Colonic mucosa (tissue), 4 donors: ENCODE measurements at places on chromosomes 5 and 9. TPM values are rescaled to one million over a fixed set of nuclear protein-coding genes. Genes with fewer than 3 reads are reported as not detected.

DNA sequence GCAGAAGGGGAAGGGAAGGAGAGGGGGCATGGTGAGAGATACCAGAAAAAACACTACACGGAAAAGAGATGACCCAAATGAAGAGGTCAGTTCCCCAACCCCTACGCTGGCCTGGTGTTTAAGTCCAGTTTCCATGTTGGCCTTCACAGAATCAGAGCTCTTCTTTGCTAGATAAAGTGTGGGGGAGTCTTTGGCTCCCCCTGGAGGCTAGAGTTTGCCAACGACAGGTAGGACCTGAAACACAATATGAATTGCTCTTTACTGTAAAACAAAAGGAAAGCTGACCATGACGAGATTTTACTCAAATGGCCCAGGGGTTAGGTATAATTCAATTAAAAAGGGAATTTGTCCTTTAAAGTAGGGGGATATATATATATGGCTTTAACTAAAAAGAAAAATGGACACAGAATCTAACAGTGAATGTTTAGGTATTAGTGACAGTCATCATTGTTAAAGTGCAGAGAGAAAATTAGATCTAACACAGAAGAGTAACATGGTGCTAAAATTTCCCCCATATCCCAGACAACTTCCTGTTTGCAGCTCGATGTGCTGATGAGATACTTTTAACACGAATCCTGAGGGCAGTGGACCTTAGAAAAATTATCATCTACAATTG is 92.0 kb downstream of the SV2C start:
- DNase-seq: peak; percentile 71

DNA sequence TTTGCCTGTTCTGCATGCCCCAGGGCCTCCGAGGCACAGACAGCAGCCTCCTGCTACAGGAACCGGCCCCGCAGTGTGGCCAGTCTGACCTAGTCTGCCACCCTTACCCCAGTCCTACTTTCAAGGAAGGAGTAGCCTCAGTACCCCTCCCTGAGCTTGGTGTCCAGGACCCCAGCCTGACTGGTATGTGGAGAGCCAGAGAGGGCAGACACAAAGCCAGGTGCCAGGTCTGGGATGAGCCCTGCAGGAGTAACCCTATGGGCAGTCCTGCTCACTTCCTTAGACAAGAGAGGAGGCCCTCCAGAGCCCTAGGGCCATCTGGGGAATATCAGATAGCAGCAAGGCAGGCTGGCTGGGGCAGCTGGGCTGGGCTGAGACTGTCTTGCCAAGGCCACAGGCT is 67.8 kb downstream of the NRG2 start:
- no peak for DNase-seq

DNA sequence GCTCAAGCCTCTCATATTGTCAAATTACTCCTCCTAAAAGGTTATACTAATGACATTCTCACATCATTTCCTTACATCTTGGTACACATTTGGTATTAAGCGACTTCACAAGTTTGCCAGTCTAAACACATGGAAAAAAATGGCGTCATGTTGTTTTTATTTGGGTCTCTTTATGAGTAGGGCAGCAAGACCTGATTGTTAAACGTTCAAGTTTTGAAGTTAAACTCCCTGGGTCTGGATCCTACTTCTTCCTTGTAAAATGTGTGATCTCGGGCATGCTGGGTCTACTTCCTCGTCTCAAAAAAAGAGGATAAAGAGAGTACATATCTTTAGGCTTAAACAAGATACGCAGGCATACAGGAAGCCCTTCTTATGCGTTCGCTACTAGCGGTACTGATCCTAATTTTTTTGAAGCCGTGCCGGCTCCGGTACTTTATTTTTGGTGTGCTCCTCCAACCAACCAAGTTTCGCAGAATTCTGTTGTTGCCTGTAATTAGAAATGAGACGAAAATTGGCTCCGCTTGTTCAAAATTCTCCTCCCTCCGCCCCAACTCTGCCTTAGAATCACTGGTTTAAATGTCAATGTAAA is 596 bp upstream of the CDC37L1 start:
- DNase-seq: no peak

The CCIN gene
- total RNA-seq: not detected

DNA sequence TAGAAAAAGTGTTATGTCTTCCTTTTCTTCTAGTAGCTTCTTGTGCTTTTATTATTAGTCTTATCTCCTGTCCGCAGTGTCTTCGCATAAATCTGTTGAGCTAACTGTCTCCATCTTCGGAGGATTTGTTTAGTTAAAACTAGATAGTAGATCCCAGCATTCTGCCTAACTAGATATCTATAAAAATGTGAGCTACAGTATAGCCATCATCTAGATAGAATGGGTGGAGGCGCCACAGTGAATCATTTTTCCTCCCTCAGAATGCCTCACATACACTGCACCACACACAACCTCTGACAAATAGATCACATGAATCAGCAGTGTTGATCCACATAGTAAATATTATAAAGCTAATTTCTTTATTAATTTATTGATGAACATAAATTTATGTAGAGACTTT is 220.3 kb upstream of the GAS1 start:
- no peak for DNase-seq

The ASS1 gene
- 380 TPM for total RNA-seq

The ARHGEF28 gene
- total RNA-seq: 8.0 TPM

DNA sequence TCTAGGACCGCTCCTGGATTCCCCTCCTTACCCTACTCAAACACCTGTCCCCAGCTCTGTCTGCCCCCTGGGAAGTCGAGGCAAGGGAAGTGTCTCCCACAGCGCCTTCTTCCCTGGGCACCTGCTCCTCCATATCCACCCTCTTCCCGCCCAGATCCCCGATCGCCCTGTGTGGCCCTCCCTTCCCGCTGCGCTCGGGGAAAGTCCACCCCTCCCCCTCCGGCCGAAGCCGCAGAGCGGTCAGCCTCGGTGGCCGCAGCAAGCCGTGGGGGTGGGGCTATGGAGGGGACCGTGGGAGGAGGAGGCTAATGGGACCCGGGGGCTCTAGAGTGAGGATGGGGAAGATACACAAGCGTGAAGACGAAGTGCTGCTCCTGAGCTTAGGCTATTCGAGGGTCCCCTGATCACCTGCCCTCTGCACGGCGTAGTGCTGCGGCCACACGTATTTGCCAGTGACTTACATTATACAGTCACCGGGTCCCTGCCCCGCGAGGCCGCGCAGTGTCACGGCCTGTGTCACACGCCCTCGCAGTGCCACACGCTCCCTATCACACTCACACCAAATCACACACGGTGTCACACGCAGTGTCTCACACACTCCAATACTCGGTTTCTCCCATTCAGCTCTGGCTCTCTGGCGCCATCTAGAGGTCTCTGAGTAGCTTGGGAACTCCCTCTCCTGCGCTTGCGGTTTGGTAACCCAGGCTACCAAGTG is 658 bp upstream of the PCDH1 start:
- DNase-seq: peak; percentile 98

DNA sequence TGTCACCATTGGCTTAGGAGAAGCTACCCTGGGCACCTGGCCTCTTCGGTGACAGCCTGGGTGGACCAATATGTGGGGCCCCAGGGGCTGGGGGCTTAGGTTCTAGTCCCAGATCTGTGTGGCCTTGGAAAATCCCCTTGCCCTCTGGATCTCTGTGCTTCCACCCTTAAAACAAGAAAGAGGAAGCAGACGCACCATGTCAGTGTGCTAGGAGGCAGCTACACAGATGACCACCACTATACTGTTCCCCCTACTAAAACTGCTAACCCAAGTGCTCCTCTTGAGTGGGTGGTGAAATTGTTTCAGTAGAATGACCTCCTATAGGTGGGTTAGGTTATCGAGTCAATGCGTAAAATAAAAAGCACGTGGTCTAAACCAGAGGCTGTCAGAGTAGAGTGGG is 31.0 kb downstream of the AFAP1L1 start:
- DNase-seq: no peak

The OTP gene
- not detected for total RNA-seq

- no peak for DNase-seq
Measured at GRCh38 chr5:111848476-111848875, 91.5 kb upstream of the NREP start.

DNA sequence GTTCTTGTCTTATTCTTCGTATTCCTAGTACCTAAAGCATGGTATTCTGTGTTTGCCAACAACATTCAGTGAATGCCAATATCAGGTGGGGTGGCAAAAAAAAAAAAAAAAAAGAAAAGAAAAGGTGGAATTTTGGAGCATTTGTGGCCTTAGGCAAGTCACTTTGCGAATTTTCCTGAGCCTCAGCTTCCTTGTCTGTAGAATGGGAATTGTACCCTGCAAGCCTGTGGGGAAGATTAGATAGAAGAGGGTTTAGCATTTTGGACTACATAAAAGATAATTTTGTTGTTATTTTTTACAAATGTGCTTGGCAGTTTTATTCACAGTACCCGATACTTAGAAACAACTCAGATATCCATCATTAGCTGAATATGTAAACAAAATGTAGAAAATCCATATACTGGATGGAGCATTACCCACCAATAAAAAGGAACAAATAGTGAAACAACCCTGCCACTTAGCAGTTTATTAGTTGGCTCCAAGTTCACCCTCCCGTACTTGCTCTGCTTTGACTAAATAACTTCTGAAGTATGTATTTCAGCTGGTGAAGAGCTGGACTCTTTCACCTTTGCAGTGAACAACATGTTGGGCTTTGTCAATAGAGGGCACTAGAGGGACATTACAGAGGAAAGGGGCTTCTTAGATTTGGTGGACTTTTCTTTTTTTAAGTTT is 13.6 kb downstream of the UBE2D2 start:
- no peak for DNase-seq

GRCh38 chr5:11547730-11548129 is 356.5 kb downstream of the CTNND2 start:
- no peak for DNase-seq

DNA sequence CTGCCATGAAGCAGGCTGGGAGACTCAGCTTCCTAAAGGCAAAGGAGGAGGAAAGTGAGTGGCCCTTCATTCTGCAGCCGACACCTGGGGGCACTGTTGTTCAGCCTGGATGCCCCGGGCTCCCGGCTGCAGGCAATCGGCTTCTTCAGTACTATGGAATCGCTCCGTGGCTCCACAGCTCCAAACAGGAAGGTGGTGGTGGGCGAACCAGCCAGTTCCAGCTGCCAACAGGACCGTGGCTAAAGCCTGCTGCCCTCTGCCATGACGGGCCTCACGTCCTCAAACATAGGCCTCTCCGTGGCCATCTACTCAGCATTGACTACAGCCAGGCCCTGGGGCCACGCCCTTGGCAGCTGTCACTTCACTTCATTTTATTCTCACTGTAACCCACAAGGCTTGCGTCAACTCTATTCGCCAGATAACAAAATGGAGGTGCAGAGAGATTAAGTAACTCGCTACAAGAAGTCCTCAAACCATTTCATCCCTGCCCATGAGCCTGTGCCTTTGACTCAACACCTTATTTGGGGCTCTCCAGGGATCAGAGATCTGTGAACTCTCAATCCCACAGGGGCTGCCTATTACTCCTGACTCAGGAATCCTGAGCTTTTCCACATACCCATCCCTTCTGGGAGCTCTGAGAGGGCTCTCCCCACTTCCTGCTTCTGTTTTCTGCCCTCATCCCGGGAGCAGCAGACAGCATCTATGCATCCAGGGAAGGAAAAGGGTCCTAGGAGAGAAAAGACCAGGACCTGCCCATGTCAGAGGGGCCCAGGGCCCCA is 38.0 kb downstream of the PAX5 start:
- peak; percentile 50 for DNase-seq

GRCh38 chr9:102106439-102106838 is 368.0 kb upstream of the GRIN3A start:
- no peak for DNase-seq

DNA sequence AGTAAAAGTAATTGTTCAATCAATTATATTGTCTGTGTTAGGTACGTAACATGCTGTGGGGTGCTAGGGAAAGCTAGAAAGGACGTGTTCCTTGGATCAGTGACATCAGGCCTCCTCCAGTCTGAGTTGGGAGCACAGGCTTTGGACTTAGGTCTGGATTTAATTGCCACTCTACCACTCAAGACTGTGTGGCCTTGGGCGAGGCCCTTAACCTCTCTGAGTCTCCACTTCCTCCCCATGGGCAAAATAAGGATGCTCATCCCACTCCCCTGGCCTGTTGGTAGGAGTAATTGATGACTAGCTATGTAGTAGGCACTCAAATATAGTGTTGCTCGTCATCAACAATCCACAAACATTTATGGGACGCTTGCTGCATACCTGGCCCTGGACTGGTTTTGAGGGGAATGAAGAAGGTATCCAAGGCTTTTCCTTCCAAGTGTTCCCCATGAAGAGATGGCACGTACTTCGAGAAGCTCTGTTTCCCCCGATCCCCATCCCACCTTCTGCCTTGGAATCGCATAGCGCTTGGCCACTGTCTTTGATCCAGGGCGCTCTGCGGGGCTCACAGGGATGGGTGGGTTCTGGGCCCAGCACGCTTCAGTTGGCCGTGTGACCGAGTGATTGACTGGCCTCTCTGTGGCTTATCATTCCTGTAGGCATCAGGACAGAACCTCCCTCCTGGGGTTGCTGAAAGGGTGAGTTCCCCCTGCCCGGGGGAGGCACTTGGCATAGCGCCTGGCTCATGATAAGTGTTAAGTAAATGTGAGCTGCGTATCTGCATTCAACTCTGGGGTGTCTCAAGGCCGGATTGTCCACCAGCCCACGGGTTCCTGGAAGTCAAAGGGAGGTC is 8.1 kb downstream of the FGF18 start:
- DNase-seq: no peak

GRCh38 chr5:179311091-179311470 is 34.2 kb downstream of the ADAMTS2 start:
- DNase-seq: no peak

DNA sequence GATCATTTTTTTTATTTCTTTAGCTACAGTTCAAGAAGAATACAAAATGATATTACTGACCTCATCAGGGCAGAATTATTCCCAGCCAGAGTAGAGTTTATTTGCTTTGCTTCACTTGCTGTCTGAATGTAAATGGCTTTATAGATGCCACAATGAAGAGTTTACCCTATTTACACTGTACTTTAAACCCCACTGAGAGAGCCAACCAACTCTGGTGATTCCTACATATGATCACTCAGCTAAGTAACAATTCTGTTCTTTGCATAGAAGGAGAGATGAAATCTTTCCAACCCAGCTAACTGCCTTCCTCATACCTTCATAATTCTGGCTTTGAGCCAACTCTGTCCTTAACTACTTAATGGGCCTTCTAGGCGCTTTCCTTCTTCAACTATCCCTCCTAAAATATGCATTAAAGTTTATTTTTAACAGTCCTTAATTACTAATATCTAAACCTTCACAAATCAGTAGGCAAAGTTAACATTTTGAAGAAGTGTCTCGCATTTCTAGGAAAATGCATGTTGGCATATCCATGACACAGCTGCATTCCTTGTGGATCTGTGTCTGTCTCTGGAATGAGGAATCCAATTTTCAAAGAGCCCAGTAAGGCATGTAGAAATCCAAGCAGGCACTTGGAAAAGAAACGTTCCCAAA is 284.8 kb upstream of the GRAMD2B start:
- no peak for DNase-seq
